ENCODE measurements at places on chromosomes 13 and 19. TPM values are rescaled to one million over a fixed set of nuclear protein-coding genes. Genes with fewer than 3 reads are reported as not detected.
A peak's percentile ranks its signal among the peaks of the same experiment; 100 is the strongest.

DNA sequence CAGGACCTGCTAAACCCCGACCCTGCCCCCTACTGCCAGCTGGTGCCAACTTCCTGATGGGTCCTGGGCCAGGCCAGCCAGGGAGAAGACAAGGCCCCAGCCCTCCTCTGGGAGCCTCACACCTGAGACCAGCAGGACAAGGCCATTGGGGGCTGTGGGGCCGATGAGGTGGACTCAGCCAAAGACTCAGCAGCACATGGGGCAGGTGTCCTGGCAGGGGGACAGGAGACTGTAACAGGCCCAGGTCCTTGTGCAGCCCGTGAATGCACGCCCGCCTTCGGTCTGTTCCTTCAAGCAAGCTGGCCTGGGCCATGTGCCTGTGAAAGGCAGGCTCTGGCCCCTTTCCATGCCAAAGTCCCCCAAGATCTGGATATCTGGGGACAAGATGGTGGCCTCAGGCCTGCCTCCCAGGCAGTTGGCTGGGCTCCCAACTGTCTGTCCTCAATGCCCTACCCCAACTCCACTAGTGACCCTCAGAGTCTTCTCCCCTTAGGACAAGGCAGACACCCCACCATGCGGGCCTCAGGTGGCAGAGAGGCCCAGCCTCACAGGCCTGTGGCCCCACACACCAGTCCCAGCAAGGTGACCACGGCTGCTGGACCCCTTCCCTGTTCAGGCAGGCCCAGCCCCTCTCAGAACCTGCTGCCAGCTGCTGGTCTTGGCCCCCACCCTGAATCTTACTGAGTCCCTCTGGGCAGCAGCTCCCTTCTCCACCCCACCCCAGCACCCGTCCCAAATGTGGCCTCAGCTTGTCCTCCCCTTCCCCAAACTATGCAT lies 12.3 kb downstream of the CEACAM19 start:
- H3K4me3 ChIP-seq = no peak overlapping the region
- peaks cover 10% of the 10 kb centered on the region for H3K4me1 ChIP-seq
- DNase-seq = no peak

DNA sequence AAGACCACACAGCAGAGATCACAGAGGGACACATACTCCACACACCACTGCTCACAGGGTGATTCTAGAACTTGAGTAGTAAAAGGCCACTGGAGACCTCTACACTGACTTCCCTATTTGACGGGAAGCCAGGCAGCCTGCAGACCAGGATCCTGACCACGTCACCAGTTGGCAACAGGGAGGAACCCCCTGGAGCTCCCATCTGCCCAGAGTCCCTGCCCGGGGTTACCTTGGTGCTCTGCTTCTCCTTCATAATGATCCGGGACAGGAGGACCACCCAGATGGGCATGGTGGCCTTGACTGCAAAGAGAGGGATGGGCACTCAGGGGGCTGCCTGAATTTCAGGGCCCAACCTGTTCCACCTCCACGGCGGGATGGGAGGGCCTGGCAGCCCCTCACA lies 932 bp downstream of the SLC35E1 start:
- H3K4me1 ChIP-seq = no peaks in the 10 kb centered on the region
- no peak for DNase-seq
- H3K27ac ChIP-seq = peak overlapping the region; percentile 82
- peak overlapping the region; percentile 98 for H3K4me3 ChIP-seq
- H3K27me3 ChIP-seq = no peaks in the 10 kb centered on the region

DNA sequence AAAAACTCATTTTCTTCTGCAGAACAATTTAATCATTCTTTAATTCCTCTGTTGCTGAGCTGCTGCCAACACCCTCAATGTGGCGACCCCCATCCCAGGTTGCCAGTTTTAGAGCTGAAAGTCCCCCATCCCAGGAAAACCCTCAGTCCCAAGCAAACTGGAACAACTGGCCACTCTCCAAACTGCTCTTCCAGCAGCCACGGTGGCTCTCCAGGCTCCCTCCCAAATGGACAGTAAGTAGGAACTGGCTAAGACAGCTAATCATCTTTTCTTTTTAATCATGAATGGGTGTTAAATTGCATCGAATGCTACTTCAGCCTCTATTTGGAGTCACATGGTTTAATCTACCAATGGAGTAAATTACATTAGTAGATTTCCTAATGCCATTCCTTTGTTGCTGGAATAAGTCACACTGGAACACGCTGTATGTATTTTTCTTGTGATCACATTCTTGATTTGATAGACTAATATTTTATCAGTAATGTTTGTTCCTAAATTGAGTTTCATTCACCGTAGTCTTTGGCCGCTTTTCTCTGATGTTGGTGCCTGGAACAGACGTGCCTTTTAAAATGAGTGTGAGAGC lies 33.7 kb upstream of the VSTM2B start:
- no peaks in the 10 kb centered on the region for H3K36me3 ChIP-seq
- DNase-seq = no peak
- no peak overlapping the region for H3K4me3 ChIP-seq
- H3K4me1 ChIP-seq = no peaks in the 10 kb centered on the region
- no peak overlapping the region for H3K27ac ChIP-seq
- H3K27me3 ChIP-seq = no peaks in the 10 kb centered on the region

DNA sequence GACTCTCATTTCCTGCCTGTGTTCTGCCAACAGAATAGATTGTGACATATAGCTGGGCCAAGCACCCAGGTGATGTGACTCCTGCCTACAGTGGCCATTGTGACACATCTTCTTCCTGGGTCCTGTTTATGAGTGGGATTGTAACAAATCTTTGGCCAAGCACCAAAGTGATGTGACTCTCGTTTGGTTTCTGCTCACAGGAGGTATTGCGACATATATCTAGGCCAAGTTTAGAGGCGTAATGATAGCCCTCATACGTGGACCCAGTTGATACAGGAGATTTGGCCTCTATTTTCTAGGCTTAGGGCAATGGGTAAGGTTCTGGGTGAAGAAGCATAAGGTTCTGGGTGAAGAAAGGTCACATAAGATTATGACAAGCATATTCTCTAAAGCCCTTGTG lies 76.2 kb downstream of the ZNF208 start:
- no peaks in the 10 kb centered on the region for H3K4me1 ChIP-seq
- H3K27ac ChIP-seq = no peak overlapping the region
- H3K27me3 ChIP-seq = no peaks in the 10 kb centered on the region
- DNase-seq = no peak
- H3K36me3 ChIP-seq = no peaks in the 10 kb centered on the region

GFY gene
- total RNA-seq = not detected

- peaks cover 13% of the 10 kb centered on the region for H3K27me3 ChIP-seq
- H3K27ac ChIP-seq = no peak overlapping the region
- H3K4me1 ChIP-seq = peaks cover 11% of the 10 kb centered on the region
Observed at GRCh38 chr13:24683351-24683750, 3.1 kb downstream of the ATP12A start.

GRCh38 chr19:50203281-50204080 lies at the start of gene MYH14:
TSS of gene MYH14 (plus strand) at chr19:50203622. CDS start at chr19:50210366, 6,744 bp downstream.
- H3K36me3 ChIP-seq = no peaks in the 10 kb centered on the region
- no peaks in the 10 kb centered on the region for H3K27me3 ChIP-seq
- no peak within 1 kb of the TSS for H3K27ac ChIP-seq
- DNase-seq = no peak
- peak within 1 kb of the TSS; percentile 61 for H3K4me3 ChIP-seq
- H3K4me1 ChIP-seq = no peaks in the 10 kb centered on the region

- DNase-seq = peak; percentile 41
- no peaks in the 10 kb centered on the region for H3K36me3 ChIP-seq
- H3K27me3 ChIP-seq = no peaks in the 10 kb centered on the region
- H3K4me3 ChIP-seq = peak overlapping the region; percentile 79
- peak overlapping the region; percentile 88 for H3K27ac ChIP-seq
Observed at GRCh38 chr13:110616103-110617101, 1.1 kb downstream of the NAXD start.

URAD gene
- 38.0 TPM for total RNA-seq

ELOF1 gene
- 39.2 TPM for total RNA-seq

DNA sequence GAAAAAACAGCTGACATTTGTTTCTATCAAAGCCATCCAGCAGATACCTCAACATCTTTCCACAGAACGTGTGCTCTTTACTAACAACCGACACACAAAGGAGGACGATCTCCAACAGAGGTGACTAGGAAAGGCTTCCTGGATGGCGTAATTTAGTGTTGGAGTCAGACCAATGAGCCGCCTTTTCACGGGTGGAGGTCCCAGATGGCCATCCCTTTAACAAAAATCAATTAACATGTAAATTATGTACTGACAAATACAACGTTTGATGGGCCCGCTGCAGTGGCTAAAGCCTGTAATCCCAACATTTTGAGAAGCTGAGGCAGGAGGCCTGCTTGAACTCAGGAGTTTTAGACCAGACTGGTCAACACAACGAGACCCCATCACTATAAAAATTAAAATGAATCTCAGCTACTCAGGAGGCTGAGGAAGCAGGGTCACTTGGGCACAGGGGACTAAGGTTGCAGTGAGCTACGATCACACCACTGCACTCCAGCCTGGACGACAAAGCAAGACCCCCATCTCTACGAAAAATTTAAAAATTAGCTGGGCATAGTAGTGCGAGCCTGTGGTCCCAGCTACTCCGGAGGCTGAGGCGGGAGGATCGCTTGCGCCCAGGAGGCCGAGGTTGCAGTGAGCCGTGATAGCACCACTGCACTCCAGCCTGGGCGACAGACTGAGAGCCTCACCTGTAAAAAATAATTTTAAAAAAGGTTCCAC lies 1.2 kb upstream of the DPY19L3 start:
- H3K27me3 ChIP-seq = no peaks in the 10 kb centered on the region
- no peaks in the 10 kb centered on the region for H3K36me3 ChIP-seq
- peak overlapping the region; percentile 99 for H3K4me3 ChIP-seq
- no peak for DNase-seq

CBARP gene
- not detected for total RNA-seq

ATP4A gene
- total RNA-seq = not detected

DNA sequence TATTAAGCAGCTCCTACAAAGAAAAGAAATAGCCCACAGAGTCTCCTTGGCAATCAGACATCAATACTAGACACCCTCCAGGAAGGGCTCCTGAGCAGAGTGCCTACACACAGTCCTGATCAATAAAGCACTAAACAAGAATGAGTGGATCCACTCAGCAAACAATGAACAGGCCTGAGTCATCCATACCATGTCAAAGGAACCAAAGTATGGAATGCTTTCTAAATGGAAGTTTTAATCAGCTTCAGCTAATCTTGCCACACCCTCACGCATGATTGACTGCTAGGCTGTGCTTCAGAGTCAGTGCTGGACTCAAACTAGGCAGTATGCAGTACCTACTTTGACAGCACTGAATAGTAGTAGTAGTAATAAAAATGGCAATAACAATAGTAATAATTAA lies 392.7 kb upstream of the HTR2A start:
- DNase-seq = no peak
- H3K27me3 ChIP-seq = no peaks in the 10 kb centered on the region
- no peaks in the 10 kb centered on the region for H3K36me3 ChIP-seq

MEDAG gene
- 7.6 TPM for total RNA-seq

- no peaks in the 10 kb centered on the region for H3K36me3 ChIP-seq
- no peak overlapping the region for H3K27ac ChIP-seq
- no peak for DNase-seq
Observed at GRCh38 chr13:36480726-36481427, 48.6 kb downstream of the CCNA1 start.

- no peak overlapping the region for H3K4me3 ChIP-seq
- H3K27me3 ChIP-seq = no peaks in the 10 kb centered on the region
- no peaks in the 10 kb centered on the region for H3K36me3 ChIP-seq
Observed at GRCh38 chr13:113417836-113418721, 35.2 kb downstream of the ADPRHL1 start.

PCSK4 gene
- total RNA-seq = 14.6 TPM

GRCh38 chr13:25796474-25796873 lies 255.3 kb downstream of the SHISA2 start:
- no peaks in the 10 kb centered on the region for H3K4me1 ChIP-seq
- H3K27ac ChIP-seq = no peak overlapping the region
- H3K4me3 ChIP-seq = no peak overlapping the region
- no peak for DNase-seq
- H3K36me3 ChIP-seq = no peaks in the 10 kb centered on the region
- H3K27me3 ChIP-seq = no peaks in the 10 kb centered on the region

DNA sequence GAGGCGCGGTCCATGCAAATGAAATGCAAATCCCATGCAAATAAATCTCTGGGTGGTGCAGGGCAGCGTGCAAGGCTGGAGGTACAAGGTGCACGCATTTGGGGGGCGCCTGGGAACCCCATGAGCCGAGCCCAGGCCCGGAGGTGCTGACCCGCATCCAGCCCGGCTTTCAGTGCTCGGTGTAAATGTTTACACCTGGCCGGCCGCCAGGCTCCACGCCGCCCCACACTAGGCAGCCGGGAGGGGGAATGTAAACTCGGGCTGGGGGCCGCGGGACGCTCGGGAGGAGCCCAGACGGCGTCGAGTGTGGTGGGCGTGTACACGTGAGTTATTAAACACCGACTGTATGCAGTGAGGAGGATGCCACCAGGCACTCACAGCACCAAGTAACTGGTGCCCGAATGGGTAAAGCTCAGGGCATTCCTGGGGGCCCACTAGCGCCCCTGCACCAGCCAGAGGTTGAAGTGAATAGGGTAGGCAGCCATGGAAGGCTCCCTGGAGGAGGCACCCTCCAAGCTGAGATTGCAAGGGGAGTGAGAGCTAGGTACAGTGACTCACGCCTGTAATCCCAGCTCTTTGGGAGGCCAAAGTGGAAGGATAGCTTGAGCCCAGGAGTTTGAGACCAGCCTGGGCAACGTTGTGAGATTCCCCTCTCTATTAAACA lies 17.2 kb downstream of the FUT6 start:
- no peaks in the 10 kb centered on the region for H3K4me1 ChIP-seq
- DNase-seq = no peak
- H3K4me3 ChIP-seq = no peak overlapping the region
- H3K27ac ChIP-seq = no peak overlapping the region
- H3K36me3 ChIP-seq = no peaks in the 10 kb centered on the region

DNA sequence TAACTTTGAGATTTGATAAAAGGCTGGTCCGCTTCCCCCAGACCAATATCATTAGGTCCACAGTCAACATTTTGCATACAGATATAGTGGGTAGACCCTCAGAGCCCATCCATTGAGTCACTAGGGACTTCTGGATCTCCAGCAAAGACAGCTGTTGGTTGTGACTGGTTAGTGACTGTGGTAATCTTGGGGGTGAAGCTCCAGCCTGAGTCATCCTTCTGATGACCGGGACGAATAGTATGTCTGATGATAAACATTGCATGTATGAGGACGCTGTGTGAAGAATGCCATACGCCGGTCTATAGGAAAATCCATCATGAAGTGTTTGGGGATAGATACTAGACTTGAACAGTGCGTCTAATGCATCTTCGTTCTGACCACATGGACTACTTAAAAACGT lies 307.0 kb downstream of the UQCRFS1 start:
- H3K27ac ChIP-seq = no peak overlapping the region
- DNase-seq = no peak
- H3K4me3 ChIP-seq = no peak overlapping the region
- H3K4me1 ChIP-seq = no peaks in the 10 kb centered on the region

CRB3 gene
- 245 TPM for total RNA-seq

- DNase-seq = no peak
- no peaks in the 10 kb centered on the region for H3K36me3 ChIP-seq
- no peak overlapping the region for H3K4me3 ChIP-seq
- H3K27ac ChIP-seq = no peak overlapping the region
- no peaks in the 10 kb centered on the region for H3K27me3 ChIP-seq
- no peaks in the 10 kb centered on the region for H3K4me1 ChIP-seq
Observed at GRCh38 chr19:21264416-21264815, 64.8 kb downstream of the ZNF708 start.
